ENCODE measurements at places on chromosomes 6 and 20.

- no peak for DNase-seq
Measured at GRCh38 chr6:35483893-35484645, 12.8 kb downstream of the TEAD3 start.

DNA sequence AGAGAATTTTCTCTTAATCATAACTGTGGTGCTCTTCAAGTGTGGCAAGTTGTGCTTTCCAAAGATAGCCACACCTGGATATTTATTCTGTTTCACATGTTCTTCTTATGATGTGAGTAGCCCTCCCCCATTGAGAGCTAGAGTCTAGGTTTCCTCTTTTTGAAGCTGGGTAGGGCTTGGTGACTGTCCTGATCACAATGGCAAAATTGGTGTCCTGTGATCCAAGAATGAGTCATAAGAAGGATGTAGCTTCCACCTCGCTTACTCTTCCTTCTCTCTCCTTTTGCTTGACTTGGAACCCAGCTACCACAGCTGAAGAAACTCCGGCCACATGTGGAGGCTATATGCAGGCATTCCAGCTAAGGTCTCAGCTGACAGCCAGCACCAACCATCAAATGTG lies 7.4 kb upstream of the IGF2R start:
- no peak for DNase-seq

DNA sequence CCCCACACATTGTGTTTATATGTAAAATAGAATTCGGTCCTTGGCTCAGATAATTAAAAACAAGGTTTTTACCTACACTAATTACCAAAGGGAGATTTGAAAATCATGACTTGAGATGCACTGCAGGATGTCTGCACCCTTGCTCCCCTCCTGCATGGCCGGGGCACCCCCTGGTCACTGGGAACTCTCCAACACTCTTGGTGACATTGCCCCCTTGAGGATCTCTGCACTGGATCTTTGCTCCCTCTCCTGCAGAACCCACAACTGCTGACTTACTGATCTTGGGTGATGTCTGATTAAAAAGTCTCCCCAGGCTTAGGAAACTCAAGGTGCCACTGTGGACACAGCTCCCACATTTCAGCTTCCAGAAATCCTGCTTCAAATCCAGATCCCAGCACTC lies 17.1 kb upstream of the CSNK2A1 start:
- DNase-seq = no peak

DNA sequence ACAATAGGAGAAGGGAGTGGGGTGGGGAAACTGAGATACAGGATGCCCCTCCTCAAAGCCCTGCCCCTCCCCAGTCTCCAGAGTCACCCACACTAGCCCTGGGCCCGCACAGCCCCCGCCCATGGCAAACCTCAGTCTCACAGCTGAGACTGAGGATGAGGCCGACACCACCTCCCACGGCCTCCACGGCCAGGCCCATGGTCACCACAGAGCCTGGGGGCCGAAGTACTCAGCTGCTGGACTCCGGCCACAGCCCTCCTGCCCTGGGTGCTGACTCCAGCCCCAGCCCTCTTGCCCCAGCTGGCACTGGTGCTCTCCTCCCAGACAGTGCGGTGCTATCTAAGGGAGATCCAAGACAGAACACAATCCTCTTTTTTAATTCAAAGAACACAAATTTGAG lies 176.1 kb downstream of the TTLL2 start:
- no peak for DNase-seq

DNA sequence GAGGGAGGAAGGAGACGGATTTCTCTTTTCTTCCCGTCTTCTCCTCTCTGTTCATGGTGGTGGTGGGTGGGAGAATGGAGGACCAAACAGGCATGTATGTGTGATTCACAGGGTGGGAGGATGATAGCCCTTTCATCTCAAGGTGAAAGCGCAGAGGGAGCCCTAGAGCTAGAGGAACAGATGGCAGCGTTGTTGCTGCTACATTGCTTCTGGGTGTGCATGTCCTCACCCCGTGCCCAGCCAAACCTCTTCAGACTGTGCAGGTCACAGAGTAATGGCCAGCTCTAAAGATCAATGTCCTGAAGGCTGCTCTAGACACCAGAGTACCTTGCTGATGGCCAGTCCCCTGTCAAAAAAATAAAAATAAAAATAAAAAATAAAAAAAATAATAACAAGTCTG lies 301.8 kb downstream of the TBC1D7 start:
- peak; percentile 40 for DNase-seq

GRCh38 chr6:123223461-123223860 lies 227.4 kb downstream of the CLVS2 start:
- DNase-seq = no peak

GRCh38 chr20:56271974-56272373 lies 23.4 kb downstream of the MC3R start:
- no peak for DNase-seq

DNA sequence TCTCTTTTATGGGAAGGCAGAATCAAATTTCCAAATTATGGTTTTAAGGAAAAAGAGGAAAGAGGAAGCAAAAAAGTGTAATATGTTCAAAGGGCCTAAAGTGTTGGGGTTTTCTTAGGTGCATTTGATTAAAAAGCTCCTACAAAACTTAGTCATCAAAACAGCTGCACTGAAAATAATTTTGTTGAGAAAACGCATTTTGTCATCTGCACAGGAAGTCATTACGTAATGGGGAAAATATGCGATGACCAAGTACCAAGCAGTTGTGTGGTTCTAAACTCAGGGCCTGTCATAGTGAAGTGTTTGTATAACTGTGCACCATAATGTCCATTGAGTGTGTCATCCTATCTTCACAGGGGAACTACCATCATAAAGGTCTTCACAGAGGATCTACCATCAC lies 15.6 kb downstream of the HAO1 start:
- no peak for DNase-seq

GRCh38 chr20:38991814-38992704 lies 29.9 kb downstream of the DHX35 start:
- DNase-seq = no peak

DNA sequence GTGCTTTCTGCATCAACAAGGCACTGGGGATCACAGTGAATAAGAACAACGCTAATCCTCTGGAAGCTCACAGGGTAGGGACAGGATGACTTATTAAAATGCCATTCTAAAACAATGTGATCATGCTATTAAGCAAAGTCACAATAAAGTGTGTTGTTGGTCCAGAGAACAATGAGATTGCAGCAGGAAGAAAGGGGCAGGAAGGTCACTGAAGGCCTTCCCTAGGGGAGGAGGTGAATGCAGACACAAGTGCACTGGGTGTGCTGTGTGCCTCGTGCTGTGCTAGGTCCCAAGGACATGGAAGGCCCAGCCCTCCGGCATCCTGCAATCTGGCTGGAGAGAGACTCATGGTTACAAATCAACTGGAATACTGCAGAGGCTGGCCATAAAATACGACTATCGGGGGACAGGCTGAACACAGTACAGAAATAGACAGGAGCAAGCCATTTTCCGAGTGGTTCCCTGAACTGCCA lies 55.7 kb downstream of the LYRM4 start:
- peak; percentile 23 for DNase-seq

- DNase-seq = no peak
Measured at GRCh38 chr6:134575221-134575620, 257.3 kb upstream of the SGK1 start.

DNA sequence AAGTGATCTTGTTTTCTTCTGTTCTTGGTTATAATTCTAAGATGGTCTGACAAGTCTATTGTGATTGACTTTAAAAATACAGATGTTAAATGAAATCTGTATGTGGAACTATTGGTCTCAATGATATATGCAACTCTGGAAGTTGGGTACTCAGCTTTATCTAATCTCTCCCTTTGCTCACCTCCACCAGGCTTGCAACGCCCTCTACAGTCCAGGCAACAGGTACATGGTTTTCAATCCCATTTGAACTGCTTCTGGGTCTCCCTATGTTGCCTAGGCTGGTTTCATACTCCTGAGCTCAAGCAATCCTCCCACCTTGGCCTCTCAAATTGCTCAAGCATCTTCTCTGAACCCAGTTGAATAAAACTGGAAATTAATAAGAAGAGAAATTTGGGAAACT lies 25.6 kb upstream of the HLA-DQB1 start:
- no peak for DNase-seq

DNA sequence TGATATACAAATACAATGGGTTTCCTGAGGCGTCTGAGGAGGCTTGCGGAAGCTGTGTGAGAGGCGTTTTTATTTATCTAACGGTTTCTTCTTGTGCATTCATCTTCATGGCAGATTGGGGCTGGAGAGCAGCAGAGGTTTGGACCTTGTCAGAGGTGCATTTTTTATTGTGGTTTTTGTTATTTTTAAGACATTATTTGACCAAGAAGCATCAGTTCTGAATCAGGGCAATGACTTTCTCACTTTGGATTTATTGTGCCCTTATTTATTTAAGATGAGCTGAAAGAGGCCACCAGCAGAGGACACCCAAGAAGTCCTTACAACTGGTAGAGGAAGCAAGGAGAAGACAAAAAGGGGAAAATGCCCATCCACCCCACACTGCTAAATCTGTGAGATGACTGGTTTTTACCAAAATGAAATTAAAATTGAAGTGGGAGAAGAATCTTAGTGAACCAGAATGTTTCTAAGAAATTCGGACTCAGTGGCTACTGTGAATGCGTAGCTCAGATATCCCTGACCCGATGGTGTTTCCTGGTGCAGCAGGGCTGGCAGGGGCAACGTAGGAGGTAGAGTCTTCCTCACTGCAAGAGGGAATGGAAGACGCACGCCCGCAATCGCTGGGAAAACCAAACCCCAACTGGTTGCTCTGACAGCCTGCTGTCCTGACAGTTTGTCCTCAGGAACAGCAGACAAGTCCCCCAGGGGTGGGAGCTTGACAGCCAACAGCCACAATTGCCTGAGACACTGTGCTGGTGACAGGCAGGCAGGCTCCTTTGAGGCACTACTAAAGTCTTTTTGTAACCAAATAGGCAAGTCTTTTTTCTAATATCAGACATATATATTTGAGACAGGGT lies 14.2 kb downstream of the PRR18 start:
- peak; percentile 35 for DNase-seq

DNA sequence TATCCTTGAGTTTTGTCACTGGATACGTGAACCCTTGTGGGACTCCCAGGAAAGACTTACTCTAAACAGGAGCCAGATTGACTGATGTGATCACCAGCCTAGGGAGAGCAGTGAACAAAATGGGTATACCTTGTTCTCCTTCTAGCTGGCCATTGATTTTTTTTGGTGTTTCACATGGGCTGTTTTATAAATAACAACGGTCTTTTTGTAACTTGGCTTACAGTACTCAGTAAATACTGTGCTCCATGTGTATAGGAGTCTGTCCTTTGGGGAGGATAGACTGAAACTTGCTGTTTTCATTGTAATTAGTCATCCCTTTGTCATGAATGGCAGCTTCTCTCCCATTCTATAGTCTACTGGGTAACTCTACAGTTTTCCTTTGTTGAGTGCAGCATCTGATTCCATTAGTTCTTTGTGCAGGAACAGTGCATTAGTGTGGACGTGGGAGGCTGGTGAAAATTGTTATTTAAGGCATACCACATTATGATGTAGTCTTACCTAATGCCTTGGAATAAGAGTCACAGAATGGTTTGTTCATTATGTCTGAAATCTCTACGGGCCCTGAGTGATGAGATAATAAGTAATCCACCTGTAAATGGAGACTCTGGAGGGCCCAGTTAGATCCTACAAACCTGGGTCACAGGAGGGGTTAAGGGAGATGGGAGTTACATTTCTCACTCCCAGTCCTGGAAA lies 89.5 kb downstream of the TIAM2 start:
- no peak for DNase-seq

DNA sequence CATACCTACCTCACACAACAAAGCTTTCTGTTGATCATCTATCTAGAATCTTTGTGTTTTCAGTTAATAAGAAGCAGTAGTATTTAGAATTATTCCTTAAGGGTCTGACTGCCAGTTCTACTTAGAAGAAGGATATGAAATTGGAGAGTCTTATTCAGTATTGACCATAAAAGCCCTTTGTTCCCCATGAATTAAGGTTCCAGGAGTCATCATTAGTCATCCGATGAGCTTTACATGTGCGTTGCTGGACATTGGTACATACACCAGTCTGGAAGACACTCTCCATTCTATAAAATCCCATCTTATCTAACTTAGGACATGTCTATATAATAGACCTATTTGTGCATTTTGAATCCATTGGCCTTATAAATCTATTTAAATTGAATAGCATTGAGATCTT lies 34.4 kb upstream of the RNF217 start:
- no peak for DNase-seq

- DNase-seq = no peak
Measured at GRCh38 chr6:3571250-3571681, 114.4 kb upstream of the SLC22A23 start.

DNA sequence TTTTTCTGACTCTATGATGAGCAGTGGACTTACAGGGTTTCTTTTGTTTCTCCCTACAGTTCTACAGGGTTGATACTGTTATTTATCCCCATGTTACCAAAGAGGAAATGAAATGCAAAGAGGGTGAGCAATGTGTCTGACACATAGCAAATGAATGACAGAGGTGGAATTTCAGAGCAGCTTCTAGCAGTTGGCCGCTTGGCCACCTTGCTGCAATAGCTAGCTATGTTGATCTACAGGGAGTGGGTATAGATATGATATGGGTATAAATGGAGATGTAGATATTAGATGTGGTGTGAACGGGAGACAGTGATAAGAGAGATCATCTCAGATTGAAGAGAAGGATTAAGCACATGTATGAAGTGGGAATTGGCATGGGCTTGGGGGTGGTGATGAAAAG lies 10.9 kb upstream of the SLC22A3 start:
- no peak for DNase-seq

DNA sequence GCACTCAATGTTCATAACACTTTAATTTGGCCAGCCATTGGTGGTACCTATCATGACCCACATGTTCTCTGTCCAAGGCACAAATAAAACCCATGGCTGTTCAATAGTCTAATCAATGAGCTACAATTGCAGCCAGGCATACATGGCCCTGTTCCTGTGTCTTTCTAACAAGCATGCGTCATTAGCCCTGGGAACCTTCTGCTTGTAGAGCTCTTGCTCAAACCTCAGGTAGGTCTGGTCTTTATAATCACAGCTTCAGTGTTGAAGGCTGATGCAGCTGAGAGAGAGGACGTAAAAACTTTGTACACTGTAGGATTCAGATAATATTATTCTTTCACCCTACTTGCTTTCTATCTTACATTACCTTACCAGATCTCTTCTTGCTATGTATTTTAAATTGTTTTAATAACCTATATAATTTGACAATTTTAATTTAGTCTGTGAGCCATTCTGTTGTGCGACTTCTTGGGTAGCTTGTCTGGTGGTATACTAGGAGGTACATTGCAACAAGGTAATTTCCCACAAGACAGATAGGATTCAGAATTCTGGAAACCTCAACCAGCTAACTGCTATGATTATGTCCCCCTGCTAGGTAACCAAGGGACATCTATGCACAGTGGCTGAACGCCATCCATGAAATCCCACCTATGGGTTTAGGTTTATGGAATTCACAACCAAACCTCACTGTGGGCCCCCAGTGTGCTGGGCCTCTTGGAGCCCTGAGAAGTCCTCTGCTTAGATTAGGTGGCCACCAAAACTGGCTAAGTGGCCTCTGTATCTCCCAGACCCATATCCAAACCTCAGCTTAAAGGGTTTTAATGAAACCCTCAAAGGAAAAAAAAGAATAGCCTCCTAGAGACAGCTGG lies 55.4 kb upstream of the RIPOR2 start:
- no peak for DNase-seq

DNA sequence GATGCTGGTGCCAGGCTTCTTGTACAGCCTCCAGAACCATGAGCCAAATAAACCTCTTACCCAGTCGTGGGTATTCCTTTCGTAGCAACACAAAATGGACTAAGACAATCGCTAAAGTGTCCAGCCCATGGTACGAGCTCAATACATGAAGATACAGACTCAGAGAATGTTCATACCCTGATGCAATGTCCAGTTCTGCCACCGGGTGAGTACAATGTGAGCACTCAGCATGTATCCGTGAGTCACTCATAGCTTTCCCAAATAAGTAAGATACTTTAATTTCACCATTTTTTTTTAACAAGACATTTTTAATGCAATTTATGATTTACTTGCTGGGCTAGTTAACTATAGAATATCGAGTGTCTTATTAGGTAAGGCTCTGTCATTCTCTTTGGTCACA lies 26.7 kb upstream of the PDE10A start:
- no peak for DNase-seq

Measured in Ammon's horn (tissue), 1 donor.